ENCODE measurements at places on chromosomes 7 and 10. TPM values are rescaled to one million over a fixed set of nuclear protein-coding genes. Genes with fewer than 3 reads are reported as not detected.

DNA sequence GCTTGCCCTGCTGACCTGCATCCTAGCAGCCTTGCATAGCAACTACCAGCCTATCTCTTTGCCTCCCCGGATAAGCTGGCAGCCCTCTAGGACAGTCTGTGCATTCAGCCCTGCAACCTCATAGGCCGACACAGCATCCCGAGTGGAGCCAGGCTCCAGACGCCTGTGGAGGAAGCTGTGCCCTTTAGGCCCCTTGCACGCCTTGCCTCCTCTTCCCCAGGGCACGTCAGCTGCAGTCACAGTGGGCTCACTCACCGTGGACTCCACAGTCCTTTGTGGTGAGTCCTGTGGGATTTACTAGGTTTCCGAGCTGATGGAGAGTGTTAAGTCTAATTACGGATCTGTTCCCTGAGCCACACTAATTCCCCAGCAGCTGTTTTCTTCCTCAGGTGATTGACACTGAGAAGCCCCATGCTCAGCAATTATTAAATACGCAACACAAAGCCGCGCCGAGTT, 540.0 kb downstream of the TCERG1L start:
- no peak for DNase-seq

DNA sequence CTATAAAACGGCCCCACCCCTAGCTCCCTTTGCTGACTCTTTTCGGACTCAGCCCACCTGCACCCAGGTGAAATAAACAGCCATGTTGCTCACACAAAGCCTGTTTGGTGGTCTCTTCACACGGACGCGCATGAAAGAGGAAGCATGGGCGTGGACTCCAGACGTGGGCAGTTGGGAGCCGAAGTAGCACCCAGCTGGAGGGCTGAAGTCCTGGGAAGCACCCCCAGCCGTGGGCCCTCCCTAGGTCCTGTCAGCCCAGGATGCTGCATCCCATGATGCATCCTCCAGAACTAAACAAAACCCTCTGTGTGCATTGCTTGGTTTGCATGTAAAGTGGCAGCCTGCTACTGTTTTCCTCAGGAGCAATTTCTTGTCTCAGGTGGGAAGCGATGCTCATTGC, 62.1 kb upstream of the CFAP46 start:
- no peak for DNase-seq

DNA sequence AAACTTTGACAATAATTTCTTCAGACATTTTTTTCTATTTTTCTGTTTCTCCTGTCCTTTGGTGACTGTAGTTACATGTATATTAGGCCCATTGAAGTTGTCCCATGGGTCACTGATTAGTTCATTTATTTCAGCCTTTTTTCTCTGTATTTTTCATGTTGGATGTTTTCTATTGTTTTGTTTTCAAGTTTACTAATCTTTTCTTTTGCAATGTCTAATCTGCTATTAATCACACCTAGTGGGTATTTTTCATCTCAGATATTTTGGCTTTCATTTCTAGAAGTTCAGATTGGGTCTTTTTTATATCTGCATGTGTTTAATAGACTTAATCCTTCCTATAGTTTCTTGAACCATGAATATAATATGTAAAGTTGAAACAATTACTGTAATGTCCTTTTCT, 84.7 kb downstream of the PALS2 start:
- DNase-seq, result no peak

- DNase-seq, result no peak
Measured at GRCh38 chr7:44634187-44634838, 27.9 kb downstream of the OGDH start.

DNA sequence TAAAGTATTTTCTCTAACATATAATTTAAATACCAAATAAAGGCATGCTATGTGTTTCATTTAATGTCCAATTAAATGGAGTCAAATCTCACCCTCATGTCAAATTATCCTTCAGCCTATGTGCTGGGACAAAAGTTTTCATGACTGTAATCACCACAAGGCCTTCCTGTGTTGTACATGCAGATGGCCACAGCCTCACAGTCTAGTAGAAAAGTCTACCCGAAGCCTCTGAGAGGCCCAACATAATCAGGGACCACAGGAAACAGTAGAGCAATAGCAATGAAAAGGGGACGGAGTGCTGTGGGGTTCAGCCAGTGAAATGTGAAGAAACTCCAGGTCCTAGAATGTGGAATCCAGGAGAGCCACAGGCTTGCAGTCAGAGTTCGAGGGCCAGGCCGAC, 140.2 kb upstream of the KLF6 start:
- DNase-seq, result no peak

DNA sequence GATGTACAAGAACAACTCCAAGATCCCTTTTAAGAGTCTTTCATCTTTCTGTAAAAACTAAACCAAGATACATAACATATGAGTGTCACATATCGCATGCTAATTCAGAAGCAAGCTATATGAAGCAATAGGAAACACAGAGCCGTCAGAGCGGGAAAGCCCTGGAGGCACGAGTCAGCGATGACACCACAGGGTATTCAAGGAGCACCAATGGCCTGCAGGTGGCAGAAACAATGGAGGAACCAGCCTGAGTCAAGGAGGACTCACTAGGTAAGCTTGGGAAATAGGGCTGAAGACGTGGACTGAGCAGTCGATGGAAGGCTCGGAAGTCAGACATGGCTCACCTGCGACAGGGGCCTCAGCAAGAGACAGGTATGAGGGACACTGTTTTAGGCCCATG, 214.4 kb downstream of the FAM107B start:
- DNase-seq, result no peak

GRCh38 chr10:115649217-115649616, 556.1 kb downstream of the ATRNL1 start:
- no peak for DNase-seq

DNA sequence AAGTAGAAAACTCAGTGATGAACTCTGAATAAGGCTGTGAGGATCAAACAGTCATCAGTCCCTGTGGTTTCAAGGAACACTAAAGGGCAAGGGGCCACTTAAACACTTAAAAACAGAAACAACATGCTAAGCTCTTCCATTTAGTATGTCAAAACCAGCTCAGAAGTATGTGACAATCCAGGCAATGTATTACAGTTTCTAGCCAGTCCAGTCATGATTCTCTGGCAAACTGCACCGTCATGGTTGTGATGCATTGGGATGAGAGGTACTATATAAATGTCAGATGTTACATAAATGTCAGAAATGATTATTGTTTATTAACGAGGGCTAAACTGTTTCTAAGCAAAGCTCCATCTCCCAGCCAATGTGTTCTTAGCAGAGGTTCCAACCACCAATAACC, 4.7 kb upstream of the CREB5 start:
- DNase-seq, result no peak

- no peak for DNase-seq
Measured at GRCh38 chr10:80462981-80463741, 9.1 kb downstream of the TSPAN14 start.

- no peak for DNase-seq
Measured at GRCh38 chr10:130108934-130109604, 1.6 kb downstream of the C10orf143 start.

DNA sequence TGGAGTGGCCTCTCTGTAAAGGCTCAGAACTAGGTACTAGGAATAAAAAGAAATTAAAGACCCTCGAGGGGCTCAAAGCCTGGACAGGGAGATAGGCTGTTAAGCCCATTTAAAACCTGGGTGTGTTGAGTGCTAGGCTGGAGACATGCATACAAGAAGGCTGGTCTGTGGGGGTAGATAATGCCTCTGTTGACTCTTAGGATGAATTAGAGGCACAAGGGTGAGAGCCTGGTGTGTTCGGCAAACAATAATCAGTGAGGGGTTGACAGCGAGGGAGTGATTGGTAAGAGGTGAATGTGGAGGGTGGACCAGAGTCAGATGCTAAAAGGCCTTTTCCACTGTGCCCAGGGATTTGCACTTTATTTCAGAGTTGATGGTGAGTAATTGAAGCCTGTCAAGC, 12.7 kb downstream of the GSTO2 start:
- DNase-seq, result no peak

DNA sequence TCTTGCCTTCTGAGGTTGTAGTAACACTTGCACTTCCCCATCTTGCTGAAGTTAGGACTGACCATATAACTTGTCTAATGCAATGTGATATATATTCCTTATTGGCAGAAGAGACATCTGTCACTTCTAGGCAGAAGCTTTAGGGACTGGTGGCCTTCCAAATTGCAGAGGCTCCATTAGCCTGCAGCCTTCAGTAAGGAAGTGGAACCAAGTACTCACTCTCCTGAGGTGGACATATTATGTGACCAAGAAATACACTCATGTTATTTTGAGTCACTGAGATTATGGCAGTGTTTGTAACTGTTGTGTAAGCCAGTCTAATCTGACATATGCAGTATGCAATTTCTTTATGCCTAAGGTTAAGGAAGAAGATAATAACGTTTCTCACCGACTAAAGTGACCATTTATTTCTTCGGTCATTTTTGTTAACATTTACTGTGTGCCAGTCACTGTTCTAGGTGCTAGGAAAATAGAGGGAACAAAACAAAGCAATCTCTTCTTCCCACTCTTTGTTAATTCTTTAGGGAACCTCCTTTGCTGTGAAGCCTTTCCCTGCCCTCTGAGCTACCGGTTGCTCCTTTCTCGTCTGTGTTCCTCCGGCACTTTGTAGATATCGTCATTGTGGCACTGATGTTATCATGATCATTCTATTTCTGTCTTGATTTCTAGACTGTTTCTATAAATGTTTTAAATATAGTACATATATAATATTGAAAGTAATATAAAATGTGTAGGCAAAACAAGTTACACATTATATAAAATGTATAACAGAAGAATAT, 52.9 kb upstream of the HBP1 start:
- no peak for DNase-seq

- no peak for DNase-seq
Measured at GRCh38 chr7:151851145-151851751, 25.7 kb downstream of the PRKAG2 start.

- no peak for DNase-seq
Measured at GRCh38 chr10:87053111-87053510, 33.0 kb downstream of the FAM25A start.

DNA sequence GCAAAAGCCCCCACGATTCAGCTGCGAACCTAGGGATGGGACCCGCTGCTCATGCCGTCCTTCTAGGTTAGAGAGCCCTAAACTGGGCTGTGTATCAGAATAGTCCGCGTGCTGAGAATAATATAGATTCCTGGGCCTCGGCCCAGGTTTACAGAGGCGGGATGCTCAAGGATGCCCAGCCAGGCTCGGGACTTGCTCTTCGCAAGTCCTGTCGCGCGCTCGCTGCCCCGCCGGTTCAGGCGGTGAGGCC, 266 bp upstream of the STMP1 start:
- no peak for DNase-seq

GRCh38 chr7:100189061-100189460, 11.3 kb downstream of the STAG3 start:
- no peak for DNase-seq

GRCh38 chr7:76108540-76109233, 60.8 kb downstream of the MDH2 start:
- DNase-seq, result no peak

- DNase-seq, result no peak
Measured at GRCh38 chr7:49520951-49521350, 252.5 kb upstream of the VWC2 start.

- DNase-seq, result no peak
Measured at GRCh38 chr7:155663937-155664336, 19.5 kb downstream of the RBM33 start.

- DNase-seq, result no peak
Measured at GRCh38 chr7:124033807-124034753, 1.2 kb upstream of the TMEM229A start.

DNA sequence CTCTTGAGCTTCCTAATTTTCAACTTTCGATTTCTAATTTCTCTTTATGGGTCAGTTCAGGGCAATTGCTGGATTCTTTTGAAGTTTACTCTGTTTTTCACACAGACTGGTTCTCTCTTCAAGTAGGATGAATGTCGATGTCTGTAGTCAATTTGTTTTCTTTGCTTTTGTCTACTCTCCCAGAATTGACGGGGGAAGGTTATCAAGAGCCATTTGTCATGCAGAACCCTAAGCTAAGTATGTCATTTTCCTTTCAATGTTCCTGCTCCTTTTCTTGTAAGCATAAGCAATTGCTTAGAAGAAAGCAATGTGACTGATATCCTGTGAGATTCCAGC, 53.7 kb downstream of the SLC39A12 start:
- no peak for DNase-seq

DNA sequence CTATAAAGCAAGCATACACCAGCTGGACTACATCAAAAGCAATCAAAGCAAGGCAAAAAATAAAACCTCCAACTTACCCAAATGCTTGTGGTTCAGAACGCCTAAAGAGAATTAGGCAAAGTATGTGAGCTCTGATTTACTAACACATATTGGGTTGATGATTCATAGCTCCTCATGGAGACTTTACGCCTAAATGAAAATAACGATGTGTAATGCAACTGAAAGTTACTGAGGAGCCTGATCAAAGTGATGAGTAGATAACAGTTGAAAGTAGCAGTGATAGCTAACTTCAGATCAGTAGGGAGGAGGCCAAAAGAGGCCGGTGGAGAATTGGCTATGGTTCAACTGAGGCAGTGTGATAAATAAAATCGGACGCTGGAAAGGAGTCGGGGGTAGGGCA, 85.0 kb downstream of the MPP7 start:
- DNase-seq, result no peak

DNA sequence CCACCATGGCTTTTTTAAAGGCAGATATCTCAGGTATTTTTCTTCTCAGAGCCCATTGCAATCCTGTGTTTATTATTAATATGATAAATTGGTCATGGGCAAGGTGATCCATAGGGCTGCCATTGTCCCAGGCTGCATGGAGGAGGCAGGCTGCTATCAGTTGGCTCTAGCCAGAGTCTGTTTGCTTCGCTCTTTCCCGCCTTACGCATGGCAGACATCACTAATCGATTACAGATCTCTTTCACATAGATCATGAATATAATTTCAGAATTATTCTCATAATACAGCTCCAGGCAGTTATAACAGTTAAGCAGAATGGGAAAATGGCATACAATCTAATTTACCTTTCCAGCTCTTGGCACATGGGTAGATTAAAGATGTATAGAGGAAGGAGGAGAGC, 30.4 kb upstream of the HABP2 start:
- no peak for DNase-seq

GRCh38 chr7:158048569-158048968, 539.1 kb downstream of the PTPRN2 start:
- no peak for DNase-seq

- DNase-seq, result no peak
Measured at GRCh38 chr7:5500056-5500776, 76.6 kb upstream of the TNRC18 start.

- peak; percentile 61 for DNase-seq
Measured at GRCh38 chr7:137343281-137343841, at the start of gene PTN. PTN (minus strand) TSS chr7:137343733; CDS start chr7:137254973, 88,760 bp downstream.

GRCh38 chr10:130741901-130742855, 569.3 kb downstream of the TCERG1L start:
- DNase-seq, result no peak

Gene NPC1L1
- polyA plus RNA-seq, result 2.5 TPM

Gene OR2A5
- polyA plus RNA-seq, result 0.08 TPM

Gene TWIST1
- 5.3 TPM for polyA plus RNA-seq

Gene PPP1R9A
- polyA plus RNA-seq, result 31.3 TPM

Gene HSPA12A
- polyA plus RNA-seq, result 33.9 TPM

Gene WEE2
- 0.19 TPM for polyA plus RNA-seq

Gene ICA1
- polyA plus RNA-seq, result 22.7 TPM

Gene MPP7
- 7.5 TPM for polyA plus RNA-seq

Gene H2BK1
- polyA plus RNA-seq, result not detected

Gene STN1
- polyA plus RNA-seq, result 24.6 TPM

Gene SFRP5
- 0.07 TPM for polyA plus RNA-seq

Gene NME8
- 0.47 TPM for polyA plus RNA-seq

Gene GNGT1
- not detected for polyA plus RNA-seq

Gene AGFG2
- polyA plus RNA-seq, result 10.4 TPM

Gene LBX1
- not detected for polyA plus RNA-seq

Gene BTRC
- polyA plus RNA-seq, result 28.3 TPM

Gene ARHGEF35
- polyA plus RNA-seq, result 26.8 TPM

Data from right renal cortex interstitium (tissue), 3 donors.